ENCODE measurements at places on chromosomes 2 and 18.
A peak's percentile ranks its signal among the peaks of the same experiment; 100 is the strongest.

GRCh38 chr2:221431477-221431876 is 140.6 kb downstream of the EPHA4 start:
- no peak for DNase-seq

GRCh38 chr2:219186754-219187456 is 8.8 kb downstream of the RETREG2 start:
- no peak for DNase-seq

- no peak for DNase-seq
These were observed 213.9 kb upstream of the MAP2 start for GRCh38 chr2:209209943-209210342.

DNA sequence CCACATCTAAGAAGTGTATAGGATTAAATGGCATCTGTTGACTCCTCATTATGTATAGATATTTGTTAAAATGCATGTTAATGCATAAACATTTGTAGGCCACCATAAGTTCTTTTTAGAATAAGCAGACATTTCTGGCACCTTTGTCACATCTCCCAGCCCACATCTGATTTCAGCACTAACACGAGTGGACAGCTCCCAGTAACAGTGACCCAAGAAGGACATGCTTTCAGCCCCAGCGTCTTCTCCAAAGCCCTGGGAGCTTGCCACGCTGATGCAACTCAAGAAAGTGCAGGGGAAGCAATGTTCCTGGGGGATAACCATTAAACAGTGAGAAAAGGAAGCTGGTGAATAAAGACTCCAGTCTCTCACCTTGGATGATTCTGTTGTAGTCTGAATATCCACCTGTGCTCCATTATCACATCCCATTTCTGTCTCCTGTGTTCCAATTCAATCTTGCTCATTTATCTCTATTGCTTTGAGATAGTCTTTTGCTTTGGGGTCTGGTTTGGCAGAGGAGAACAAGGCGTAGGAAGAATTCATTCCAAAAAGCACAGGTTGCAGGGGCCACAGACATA is 182.6 kb upstream of the THSD7B start:
- no peak for DNase-seq

DNA sequence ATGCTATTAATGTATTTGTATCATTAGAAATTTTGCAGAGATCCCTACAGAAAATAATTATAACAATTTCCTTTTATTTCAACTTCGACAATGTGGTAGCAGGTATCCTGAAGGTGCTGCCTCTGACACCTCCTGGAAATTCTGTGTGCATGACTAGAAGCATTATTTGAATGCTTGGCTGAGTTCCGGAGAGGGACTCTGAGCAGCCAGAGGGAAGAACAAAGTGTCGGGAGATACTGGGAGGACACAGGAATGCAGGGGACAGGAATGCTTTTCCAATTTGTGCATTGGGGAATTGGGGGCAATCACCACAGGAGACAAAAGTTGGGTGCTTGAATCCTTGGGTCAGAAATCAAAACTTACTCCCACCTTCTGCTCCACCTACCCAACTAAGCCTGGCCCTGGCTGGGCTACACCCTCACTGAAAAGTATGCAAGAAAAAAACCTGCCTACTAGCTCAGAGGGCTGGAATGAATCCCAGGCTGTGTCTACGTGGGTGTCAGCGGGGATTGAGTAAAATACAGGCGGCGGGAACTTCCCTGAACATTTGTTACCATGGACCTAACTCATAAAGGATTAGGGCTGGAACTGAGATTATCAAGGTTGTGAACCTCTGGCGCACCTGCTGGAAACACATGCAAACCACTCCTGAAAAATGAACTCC is 299.3 kb downstream of the SOX11 start:
- no peak for DNase-seq

- DNase-seq, result no peak
These were observed 229.8 kb downstream of the CCDC178 start for GRCh38 chr18:33210575-33211189.

DNA sequence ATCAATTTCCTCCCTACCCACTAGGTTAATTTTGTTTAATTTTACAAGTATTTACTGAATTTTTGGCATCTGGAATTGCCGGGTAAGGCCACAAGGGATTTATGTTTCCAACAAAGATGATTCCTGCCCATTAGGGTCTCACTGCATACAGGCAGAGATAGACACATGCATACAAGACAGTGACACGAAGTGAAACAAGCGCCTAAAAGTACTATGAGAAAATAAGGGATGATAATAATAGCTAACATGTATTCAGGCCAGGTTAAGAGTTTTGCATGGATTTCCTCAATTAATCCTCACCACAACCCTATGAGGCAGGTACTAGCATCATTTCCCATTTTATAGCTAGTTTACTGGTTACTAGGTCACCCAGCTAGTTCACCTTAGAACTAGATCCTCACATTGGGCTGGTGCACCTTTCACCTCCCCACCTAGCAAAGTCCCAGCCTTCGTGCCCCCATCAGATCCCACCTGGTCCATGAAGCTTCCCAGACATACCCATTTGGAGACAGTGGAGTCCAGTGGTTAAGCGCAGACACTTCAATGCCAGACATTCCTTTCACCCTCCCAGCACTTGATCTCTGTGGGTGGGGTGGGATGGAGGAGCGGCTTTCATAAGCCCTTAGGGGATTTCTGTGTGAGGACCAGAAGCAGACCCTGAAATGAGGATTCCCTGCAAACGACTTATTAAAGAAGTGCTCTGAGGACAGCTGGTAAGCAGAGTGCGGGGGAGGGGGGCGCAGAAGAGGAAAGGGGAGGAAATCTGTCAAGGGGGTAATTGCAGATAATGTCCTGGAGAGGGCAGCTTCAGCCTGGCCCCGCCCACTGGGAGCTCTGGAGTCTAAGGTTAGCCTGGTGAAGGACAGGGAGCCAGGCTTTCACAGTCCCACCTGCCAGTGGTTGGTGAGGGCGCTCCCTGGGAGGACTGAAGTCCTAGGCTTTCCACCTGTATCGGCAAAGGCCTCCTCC is 5.8 kb upstream of the DGUOK start:
- peak; percentile 24 for DNase-seq

- no peak for DNase-seq
These were observed 138.4 kb upstream of the MYO3B start for GRCh38 chr2:170039401-170040172.

- no peak for DNase-seq
These were observed 38.7 kb downstream of the PTGR3 start for GRCh38 chr18:75170022-75170789.

DNA sequence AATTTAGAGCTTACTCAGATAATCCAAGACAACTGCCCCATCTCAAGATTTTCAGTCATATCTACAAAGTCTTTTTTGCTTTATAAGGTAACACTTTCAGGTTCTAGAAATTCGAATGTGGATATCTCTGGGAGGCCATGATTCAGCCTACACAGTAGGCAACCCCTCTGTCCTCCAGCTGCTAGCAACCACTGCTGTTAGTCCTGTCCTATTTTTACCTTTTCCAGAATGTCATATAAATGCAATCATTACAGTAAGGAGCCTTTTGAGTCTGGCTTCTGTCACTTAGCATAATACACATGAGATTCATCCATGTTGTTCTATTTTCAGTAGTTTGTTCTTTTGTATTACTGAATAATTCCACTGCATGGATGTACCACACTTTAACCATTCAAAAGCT is 28.5 kb upstream of the MARCHF7 start:
- DNase-seq, result no peak

DNA sequence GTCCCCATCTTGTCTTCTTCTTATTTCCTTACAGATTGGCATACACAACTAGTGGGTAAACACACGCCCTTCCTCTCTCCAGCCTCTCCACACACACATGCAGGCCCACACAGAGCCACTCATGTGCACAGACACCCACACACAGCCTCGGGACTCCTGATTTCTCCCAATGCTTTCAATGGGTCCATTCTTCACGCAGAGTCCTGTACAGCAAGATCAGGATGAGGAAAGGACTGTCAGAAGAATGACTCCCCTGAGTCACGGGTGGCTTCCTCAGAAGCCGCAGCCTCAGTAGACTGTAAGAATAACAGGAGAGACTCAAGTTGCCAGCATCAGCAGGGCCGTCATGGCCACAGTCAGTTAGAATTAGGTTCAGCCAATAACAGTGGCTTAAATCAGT is 109.1 kb upstream of the GLI2 start:
- DNase-seq, result no peak

GRCh38 chr2:218870984-218871344 is 9.7 kb upstream of the WNT10A start:
- no peak for DNase-seq

Measured in large intestine (tissue), 12 donors.